NCI-H1092 (cell line): ENCODE measurements at places on chromosomes 11 and 22.

- DNase-seq, result no peak
Observed at GRCh38 chr11:33315822-33316221, 58.6 kb downstream of the HIPK3 start.

- no peak for DNase-seq
Observed at GRCh38 chr11:5992604-5993251, 5.9 kb upstream of the OR52L1 start.

DNA sequence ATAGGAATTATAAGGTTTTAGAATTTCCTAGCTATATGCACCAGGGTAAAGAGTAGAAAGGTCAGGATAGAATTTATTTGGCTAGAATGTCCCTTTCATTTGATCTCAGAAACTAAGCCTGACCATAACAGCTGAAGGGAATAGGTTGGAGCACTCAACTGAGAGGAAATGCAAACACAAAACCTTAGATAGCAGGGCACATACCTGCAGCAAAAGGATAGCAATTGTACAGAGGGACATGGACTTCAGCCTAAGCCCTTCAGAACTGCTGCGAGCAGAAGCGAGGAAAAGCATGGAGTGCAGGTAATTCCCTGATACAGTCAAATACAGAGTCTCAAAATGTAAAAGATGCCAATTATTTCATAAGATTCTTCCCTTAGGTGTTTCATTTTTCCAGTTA, 211.0 kb upstream of the DDI1 start:
- DNase-seq, result no peak

DNA sequence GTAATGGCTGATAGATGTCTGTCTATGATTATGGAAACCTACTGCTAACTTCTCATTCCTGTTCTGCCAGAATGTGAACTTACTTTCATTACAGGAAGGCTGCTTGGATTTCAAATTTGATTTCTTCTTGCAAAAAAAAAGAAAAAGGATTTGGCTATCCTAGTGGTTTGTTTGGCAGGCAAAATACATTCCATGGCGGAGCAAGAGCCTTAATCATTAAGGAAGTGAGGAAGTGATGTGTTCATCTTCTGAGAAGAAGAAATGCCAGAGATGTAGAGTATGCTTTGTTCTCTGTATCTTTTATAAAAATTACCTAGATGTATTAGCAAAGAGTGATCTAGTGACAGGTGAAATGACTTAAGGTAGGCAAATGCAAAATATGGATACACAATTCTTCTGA, 356.3 kb downstream of the SOX6 start:
- no peak for DNase-seq

- no peak for DNase-seq
Observed at GRCh38 chr11:96186806-96187205, 156.2 kb downstream of the MAML2 start.

DNA sequence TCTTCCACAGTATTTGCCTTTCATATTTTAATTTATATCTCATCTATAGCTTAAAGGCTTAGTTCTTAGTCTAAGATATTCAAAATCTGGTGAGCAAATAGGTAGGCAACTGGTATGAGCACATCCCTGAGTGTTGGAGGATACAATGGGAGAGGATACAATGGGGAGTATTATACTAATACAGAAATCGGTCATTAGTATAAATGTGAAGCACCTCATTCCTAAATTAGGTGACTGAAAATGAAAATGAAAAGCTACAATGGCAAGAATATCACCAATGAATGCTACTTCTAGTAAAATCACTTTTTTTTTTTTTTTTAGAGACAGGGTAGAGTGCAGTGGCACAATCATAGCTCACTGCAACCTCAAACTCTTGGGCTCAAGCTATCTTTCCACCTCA, 21.0 kb downstream of the ENTHD1 start:
- DNase-seq, result no peak

GRCh38 chr22:22912135-22912987, 24.7 kb downstream of the IGLL5 start:
- DNase-seq, result no peak

- DNase-seq, result no peak
Observed at GRCh38 chr11:43694477-43694876, 13.9 kb downstream of the HSD17B12 start.

DNA sequence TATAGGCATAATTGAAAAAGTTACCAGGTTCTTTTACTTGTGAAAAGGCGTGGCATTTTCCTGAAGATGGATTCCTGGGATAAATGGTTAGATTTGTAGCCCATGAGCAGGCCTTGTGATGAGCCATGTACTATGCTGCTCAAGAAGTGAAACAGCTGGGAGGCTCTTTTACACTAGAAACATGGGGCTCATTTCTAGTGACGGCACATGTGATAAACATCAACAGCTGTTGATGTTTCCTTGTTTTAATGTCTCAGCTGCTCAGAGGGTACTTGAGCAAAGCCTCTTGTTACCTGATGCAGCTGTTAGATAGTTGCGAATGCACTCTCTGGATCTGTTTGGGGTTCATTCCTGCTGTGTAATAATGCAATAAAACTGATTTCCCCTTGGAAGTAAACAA, 396.8 kb downstream of the GUCY1A2 start:
- DNase-seq, result no peak

DNA sequence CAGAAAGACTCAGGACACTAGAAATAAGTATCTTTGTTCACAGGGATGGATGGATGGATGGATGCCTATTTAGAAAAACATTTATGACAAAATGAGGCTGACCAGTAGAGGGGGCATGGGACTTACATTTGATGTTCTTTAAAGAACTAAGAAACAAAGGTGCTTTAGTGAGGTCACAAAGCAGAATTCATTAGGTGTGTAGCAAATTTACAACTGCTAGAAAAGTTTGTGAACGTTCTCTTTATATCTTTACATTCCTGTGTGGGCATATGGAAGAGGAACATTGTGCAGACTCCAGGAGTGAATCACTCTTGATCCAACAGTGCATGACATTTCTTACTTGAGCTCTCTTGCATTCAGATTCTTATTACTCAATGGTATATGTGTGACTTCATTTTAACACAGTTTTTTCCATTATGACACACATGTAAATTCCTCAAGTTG, 15.8 kb upstream of the SIK2 start:
- peak; percentile 43 for DNase-seq

- no peak for DNase-seq
Observed at GRCh38 chr22:43535741-43536140, 123.9 kb downstream of the MPPED1 start.

- DNase-seq, result no peak
Observed at GRCh38 chr11:83471831-83472727, 185.9 kb upstream of the CCDC90B start.

DNA sequence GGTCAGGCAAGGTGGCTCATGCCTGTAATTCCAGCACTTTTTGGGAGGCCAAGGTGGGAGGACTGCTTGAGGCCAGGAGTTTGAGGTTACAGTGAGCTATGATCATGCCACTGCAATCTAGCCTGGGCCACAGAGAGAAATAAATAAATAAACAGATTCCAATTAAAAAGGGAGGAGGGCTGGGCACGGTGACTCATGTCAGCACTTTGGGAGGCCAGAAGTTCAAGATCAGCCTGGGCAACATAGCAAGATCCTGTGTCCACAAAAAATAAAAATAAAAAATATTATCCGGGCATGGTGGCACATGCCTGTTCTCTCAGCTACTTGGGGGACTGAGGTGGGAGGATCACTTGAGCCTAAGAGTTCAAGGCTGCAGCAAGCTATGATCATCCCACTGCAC, 7.5 kb downstream of the CYB561A3 start:
- no peak for DNase-seq

- no peak for DNase-seq
Observed at GRCh38 chr11:121237686-121238658, 54.6 kb upstream of the SC5D start.

GRCh38 chr11:17570034-17570433, 23.0 kb downstream of the OTOG start:
- no peak for DNase-seq

DNA sequence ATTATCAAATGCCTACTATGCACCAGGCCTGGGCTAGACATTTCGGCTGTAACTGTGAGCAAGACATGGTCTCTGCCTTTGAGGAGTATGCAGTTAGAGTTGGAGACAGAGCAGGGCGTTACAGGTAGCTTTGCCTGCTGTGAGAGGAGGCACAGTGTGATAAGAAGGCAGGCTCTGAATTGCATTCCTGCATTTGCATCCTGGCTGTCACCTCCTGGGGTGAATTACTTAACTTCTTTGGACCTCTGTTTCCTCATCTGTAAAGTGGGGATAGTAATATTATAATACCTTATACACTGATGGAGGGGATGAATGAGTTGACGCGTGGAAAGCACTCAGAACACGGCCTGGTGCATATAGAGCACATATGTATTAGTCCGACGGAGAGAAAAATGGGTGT, 118.1 kb upstream of the ARHGAP20 start:
- no peak for DNase-seq

- DNase-seq, result no peak
Observed at GRCh38 chr11:36328966-36329673, 33.0 kb downstream of the PRR5L start.

GRCh38 chr11:65579291-65579690, 3.4 kb downstream of the EHBP1L1 start:
- DNase-seq, result no peak

DNA sequence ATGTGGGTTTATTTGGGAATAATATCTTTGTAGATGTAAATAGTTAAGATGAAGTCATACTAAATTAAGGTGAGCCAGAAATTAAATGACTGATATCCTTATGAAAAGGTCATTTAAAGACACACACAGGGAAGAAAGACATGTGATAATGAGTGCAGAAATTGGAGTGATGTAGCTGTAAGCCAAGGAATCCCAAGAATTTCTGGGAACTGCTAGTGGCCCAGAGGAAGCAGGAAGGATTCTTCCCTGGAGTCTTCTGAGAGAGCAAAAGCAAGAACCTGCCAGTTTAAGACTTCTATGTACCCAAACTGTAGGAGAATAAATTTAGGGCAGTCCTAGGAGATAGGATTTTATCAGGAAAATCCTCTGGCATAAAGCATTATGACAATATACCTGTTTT, 66.9 kb downstream of the LRRC4C start:
- no peak for DNase-seq

- DNase-seq, result no peak
Observed at GRCh38 chr22:41106122-41106968, 14.0 kb downstream of the EP300 start.

GRCh38 chr11:68116126-68116525, 5.1 kb downstream of the CHKA start:
- DNase-seq, result no peak

DNA sequence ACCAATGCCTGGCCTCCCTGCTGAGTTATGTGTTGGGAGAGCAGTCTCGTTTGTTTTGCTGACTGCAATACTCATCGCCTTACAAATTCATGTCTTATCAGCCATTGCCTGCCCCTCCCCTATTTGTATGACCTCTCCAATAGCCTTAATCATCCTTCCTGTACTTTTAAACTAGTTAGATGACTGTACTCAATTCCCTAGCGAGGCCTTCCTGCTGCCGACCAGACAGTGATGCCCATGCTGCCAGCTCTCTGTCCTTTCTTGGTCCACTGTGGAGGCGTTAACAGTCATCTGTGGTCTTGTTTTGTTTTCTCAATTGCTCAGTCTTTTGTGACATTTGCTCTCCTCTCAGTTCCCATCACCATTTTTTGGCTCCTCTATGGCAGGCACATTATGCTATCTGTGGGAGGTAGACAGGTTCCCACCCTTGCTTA, 20.3 kb upstream of the YPEL1 start:
- no peak for DNase-seq

- no peak for DNase-seq
Observed at GRCh38 chr11:8985462-8985861, 18.3 kb downstream of the NRIP3 start.

DNA sequence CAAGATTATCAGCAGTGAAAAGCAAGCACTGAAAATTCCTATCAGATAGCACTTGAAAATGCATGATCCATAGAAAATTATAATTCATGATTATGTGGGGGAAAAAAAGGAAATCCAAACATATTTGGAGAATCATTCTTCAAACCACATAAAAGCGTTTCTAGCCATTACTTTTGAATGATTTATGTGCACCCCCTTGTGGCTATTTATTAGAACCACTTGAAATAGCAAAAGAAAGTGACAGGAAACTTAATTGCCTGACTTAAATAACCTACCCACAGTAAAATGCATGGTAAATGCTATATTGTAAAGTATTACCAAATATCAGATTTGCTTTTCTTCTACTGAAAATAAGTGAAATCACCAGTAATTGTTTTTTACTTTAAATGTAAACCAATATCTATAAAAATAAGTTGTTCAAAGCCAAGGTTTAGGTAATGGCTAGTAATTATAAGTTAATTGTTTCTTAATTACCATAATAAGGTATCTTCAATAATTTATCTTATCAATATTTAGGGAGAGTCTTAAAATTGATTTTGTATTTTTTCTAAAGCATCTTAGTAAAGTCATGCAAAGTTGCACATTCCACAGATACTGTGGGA, 168.5 kb downstream of the ARHGAP42 start:
- DNase-seq, result peak; percentile 34
